ENCODE measurements at places on chromosomes 4 and X.
A peak's percentile ranks its signal among the peaks of the same experiment; 100 is the strongest.

DNA sequence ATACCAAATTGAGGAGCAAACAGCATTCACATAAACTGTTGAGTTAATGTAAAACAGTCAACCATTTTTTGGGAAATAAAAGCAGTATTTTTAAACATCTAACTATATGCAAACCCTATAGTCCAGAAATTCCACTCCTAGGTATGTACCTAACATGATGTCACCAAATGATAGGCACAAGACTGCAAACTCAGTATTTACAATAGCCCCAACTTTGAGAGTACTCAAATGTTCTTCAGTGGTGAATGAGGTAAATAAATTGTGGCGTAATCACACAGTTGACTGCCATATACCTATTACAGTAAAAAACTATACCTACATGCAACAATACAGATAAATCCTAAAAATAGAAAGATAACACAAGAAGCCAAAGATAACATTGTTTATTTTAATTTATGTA is 1243.8 kb upstream of the ADGRL3 start:
- no peak for DNase-seq

DNA sequence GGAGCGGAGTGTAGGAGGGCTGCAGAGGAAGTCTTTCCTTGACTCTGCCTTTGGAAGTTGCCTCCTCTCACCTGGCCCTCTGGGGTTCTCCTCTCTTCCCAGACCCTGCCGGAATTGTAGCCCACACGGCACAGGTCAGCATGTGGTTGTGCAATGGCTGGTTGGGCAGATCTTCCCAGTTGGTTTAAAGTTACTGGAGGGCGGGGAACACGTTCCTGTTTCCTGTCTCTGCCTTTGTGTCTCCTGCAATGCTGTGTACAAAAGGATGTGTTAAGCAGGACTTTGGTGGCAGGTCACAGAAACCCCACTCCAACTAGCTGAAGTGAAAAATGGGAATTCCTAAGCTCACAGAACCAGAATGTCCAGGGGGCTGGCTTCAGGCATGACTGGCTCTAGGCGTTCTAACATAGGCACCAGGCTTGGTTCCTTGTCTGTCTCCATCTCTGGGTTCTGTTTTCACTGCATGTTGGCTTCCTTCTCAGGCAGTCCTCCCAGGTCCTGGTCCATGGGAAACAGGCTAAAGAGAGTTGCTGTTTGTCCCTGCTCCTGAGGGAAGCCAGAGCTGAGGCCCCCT is 19.9 kb downstream of the SORCS2 start:
- DNase-seq = no peak

DNA sequence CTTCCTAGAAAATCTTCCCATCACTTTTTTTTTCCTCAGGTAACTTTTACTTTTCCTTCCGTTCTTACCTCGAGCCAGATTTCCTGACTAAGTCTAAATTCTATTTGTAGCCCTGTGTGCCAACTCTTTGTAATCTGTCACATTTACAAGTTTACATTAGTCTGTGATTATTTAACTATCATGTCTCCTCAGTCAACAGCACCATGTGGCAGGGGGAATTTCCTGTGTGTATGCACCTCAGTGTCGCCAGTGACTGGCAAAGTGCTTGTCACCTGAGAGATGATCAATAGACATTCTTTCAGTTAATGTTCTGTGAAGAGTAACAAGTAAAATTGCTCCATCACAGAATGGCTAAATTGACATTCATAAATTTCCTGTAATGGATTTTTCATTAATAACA is 468.5 kb downstream of the PDGFC start:
- DNase-seq = no peak

DNA sequence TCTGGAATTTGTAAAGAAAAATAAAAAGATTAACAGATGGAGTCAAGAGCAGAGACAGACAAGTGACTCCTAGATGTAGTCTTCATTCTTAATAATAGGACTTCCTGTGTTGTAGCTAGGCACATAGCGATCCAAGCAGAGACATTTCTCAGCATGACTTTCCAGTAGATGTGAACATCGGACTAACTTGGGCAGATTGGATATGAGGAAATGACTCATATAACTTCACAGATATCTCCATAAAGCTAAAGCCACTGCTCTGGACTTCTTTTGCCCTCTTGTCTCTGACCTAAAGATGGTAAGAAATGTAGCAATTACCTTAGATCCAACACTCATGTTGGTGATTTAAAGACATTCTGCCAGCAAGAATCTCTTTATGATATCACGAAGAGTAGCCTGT is 131.7 kb downstream of the EPHA5 start:
- no peak for DNase-seq

DNA sequence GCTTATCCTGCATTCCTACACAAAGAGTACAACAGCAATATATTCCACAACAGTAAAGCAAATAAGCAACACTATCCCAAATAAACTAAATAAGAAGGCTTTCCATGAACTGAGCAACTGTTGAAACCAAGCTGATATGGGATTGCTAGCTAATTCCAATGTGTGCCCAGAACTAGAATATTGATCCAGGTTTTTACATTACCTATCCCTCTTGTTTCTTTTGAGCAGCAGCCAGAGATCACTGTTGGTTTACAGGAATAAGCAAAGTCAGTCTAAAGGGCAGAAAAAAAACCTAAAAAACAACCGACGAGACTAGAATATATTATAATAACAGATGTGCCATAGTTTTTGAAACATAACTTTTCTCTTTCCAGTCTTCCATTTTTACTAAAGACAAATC is 22.4 kb upstream of the ADH4 start:
- no peak for DNase-seq

GRCh38 chrX:19204636-19205035 is 82.4 kb upstream of the ADGRG2 start:
- DNase-seq = no peak

GRCh38 chr4:158768555-158769174 is at the start of gene FNIP2:
Gene FNIP2 (plus strand): TSS chr4:158769026. CDS start chr4:158769213, 187 bp downstream.
- peak; percentile 17 for DNase-seq

GRCh38 chrX:18974993-18975392 is 8.9 kb downstream of the PHKA2 start:
- no peak for DNase-seq

- no peak for DNase-seq
Measured at GRCh38 chr4:24871210-24871609, 41.6 kb downstream of the CCDC149 start.

- DNase-seq = no peak
Measured at GRCh38 chr4:94947681-94948108, 189.9 kb downstream of the BMPR1B start.

- DNase-seq = no peak
Measured at GRCh38 chrX:71923516-71923915, 12.9 kb downstream of the NHSL2 start.

DNA sequence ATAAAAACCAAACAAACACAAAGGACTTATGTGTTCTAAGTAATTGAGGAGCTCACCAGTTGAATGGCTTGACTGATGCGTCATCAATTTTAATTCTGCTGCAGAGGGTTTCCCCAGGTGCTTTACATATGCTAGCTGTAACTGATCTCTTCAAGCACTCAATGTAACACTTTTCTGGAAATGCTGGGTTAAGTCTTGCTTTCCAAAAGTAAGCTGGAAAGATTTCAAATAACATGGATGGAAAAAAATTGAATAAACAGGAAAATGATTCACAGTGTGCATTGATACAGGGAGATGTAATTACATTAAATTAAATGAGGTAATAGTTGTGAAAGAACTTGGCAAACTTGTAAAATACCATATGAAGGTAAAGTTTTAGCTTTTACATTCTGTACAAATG is 186.7 kb upstream of the WDFY3 start:
- DNase-seq = no peak

DNA sequence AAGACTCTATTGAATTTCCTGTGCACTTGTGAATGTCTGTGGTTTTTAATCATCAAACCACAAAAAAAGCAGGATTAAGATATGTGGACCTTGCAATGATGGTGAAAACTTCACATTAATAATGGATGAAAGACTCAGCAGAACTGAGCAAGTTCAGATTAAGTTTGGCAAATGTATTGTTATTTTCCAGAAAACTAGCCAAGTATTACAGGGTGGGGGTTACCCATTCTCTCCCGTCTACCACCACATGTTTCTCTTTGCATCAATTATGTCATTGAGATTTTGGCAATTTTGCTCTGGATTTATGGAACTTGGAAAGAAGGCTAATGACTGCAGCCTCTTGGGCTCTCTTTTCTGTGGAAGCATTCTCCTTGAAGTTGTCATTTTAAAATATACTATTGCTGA is 577.1 kb downstream of the ANKRD50 start:
- no peak for DNase-seq

GRCh38 chrX:148416931-148417330 is 83.5 kb upstream of the AFF2 start:
- DNase-seq = no peak

DNA sequence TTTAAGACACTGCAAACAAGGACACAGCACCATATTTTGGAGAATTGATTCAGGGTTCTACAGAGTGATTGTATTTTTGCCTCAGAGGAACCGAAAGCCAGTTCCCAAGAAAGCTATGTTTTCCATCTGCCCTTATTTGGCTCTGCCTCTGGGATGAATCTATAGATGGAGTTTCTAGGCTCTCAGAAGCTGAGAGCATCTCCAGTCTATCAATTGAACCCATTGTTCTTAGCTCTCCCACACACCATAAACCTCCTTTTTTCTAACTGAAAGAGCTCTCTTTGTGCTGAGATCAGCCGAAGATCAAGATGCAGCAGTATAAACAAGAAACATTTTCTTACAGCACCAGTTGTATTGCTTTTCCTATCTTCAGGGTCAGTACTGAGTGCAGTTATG is 16.9 kb downstream of the PLP1 start:
- DNase-seq = no peak

DNA sequence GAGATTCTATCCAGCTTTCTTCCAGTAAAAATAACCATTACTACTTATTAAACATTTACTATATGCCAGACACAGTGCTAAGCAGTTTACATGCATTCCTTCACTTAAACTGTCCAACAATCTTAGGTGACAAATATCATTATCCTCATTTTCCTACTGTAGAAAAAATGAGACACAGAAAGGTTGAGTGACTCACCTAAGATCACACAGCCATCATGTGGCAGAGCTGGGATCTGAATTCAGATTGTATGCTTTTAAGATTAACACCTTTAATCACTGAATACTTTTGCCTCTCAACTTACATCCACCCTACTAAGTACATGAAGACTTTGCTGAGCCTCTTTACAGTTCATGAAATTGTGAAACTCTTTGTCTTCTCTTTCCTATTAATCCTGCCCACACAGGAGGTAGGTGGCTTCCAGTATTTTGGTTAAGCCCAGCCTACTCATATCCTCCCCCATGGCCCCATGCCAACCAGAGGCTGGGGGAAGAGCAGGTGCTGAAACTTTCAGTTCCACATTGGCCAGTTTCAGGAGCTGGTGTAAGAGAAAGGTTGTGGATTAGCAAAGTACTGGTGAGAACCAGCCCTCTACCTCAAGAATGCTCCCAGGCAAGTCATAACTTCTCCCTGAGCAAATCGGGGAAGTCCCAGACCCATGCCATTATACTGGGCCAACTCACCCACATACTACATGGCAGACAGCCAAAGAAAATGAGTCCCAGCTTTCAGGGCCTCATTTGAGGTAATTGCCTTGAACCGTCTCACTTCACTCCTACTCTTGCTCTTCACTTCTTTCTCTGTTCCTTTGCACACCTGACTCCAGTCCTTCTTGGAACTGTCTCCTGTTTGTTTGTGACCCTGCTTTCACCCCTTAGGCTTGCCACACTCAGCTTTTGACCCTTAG is 211.1 kb downstream of the GUCY2F start:
- no peak for DNase-seq

GRCh38 chrX:17077361-17077760 is 130.9 kb downstream of the REPS2 start:
- no peak for DNase-seq

- DNase-seq = no peak
Measured at GRCh38 chr4:146291313-146291712, 77.0 kb downstream of the REELD1 start.

DNA sequence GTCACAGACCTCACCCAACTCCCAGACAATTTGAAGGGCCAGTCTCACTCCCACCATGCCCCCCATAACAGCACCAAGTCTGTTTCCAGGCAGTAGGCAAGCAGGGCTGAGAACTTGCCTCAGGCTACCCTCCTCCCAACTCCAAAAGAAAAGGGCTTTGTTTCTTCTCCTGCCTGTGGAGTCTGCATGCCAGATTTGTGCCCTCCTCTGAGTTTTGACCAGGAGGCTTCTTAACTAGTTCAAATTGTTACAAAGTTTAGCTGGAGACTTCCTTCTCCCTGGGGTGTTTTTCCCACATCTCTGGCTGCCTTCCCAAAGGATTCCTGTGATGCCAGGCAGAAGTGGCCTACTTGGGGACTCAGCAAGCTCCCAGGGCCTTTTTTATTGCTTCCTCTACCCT is 29.6 kb downstream of the PBDC1 start:
- DNase-seq = no peak
